ENCODE measurements at places on chromosomes 1 and 21.

GRCh38 chr1:159008744-159009188, 941 bp upstream of the IFI16 start:
- peak; percentile 11 for DNase-seq

DNA sequence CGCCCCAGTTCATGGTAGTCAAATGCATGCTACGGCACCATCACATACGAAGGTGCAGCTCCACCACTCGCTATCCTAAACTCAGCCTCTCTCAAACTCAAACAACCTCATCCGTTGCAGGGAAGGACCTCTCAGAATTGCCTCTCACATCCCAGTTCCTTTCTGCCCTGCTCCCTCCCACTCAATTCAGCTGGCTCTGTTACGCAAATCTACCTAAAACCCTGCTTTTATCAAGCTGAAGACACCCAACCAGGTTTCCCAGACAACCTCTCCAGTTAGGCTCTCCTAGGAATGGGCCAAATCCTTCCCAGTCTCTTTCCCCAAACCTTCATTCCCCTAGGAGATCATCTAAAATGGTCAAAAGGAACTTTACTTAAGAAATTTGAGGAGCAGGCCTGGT, 62.9 kb downstream of the CLSTN1 start:
- DNase-seq: no peak

GRCh38 chr1:117652421-117652820, 46.6 kb downstream of the TENT5C start:
- DNase-seq: no peak

DNA sequence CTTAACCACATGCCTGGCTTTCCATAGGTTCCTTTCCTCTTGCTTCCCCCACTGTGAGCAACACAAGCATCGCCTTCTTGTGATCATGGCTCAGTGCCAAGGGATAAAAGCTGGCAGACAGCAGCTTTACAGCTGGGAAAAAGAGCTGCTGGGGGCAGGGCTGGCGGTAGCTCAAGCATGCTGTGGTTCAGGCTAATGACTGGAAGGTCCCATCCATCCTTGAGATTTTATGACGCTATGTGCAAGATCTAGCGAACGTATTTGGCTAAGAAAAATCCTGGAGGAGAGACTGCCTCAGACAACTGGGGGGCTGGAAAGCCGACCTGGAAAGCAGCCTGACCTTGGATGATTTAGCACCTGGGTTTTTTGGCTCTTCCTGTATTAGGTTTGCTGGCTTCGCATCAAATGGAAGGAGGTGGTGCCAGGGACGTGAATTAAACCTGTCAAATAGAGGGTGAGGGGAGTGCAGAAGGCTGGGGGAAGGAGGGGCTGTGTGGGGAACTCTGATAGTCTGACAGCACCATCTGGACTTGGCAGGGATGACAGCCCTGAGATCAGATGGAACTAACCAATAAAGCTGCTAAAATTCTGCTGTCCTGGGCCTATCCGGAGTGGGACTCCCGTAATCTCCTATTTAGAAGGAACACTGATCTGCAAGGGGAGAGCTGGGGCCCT, 34.8 kb downstream of the ZMYND12 start:
- DNase-seq: no peak

DNA sequence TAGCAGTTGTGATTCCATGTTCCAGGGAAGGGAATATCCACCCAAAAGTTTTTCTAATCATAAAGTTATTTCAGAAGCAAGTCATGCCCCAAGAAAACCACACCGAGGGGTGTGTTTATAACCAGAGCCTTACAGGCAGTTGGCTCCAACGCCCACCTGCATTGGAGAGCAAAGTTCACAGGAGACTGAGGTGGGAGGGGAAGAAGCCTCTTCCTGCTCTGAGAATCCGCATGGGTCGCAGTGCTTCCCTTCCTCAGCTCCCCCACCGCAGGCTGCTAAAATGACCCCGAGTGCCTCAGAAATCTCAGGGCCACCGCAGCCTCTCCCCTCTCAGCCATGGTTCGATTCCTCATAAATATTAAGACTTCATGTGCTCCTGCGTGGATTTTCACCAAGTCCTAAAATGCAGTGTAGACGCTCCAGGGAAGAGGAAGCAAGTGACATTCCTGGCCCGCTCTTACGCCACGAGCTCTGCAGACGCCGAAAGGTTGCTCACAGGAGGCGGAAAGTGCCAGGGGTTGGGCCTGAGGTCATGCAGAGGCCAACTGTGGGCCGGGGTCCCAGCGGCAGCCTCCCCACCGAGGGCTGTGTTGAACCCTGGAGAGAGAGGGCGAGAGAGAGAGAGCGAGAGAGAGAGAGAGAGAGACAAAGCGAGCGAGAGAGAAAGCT, 13.4 kb upstream of the SPSB1 start:
- no peak for DNase-seq

DNA sequence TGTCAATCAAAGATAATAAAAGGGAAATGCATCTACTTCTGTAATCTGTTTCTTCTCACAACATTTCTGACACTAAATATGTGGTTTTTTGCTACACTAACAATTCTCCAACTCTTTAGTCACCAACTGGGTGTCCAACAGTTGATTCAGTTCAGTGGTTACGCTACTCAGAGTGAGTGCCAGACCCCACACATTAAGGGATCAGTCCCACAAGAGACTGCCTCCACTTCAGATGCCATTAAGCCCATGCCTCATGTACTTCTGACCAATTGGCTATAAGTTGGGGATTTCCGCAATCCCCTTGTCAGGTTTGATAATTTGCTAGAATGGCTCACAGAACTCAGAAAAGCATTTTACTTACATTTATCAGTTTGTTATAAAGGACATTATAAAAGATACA, 28.4 kb downstream of the RNF2 start:
- no peak for DNase-seq
